ENCODE measurements at places on chromosomes 3 and 15.
A peak's percentile ranks its signal among the peaks of the same experiment; 100 is the strongest.

DNA sequence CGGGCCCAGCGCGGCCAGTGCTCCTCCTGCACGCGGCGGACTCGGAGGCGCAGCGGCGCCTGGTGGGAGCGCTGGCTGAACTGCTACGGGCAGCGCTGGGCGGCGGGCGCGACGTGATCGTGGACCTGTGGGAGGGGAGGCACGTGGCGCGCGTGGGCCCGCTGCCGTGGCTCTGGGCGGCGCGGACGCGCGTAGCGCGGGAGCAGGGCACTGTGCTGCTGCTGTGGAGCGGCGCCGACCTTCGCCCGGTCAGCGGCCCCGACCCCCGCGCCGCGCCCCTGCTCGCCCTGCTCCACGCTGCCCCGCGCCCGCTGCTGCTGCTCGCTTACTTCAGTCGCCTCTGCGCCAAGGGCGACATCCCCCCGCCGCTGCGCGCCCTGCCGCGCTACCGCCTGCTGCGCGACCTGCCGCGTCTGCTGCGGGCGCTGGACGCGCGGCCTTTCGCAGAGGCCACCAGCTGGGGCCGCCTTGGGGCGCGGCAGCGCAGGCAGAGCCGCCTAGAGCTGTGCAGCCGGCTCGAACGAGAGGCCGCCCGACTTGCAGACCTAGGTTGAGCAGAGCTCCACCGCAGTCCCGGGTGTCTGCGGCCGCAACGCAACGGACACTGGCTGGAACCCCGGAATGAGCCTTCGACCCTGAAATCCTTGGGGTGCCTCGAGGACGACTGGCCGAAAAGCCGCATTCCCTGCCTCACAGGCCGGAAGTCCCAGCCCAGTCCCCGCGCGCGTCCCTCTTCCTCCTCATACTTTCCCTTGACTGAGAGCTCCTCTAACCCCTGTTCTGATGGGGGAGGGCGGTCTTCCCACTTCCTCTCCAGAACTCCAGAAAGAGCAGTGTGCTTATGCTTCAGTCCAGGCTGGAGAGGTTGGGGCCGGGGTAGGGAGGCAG, 1.4 kb upstream of the IL17RC start:
- DNase-seq, result peak; percentile 49

DNA sequence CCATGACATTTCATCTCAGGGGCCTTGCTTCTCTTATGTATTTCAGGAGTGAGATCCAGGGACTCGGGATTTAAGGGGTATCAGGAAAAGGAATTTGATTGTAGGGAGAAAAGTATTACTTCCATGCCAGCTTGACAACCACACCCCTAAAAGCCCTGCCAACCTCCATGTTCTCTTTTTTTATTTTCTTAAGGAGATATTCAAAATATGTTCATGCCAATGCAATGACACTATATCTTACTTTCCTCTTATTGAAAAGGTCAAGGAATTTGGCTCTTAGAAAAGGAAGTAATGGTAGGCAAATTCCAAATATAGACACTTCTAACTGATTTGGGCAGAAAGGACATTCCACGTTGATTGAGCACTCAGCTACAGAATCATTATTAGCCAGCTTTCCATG, 407.5 kb upstream of the NECTIN3 start:
- no peak for DNase-seq

- no peak for DNase-seq
These were observed 55.4 kb downstream of the EOMES start for GRCh38 chr3:27666708-27667107.

DNA sequence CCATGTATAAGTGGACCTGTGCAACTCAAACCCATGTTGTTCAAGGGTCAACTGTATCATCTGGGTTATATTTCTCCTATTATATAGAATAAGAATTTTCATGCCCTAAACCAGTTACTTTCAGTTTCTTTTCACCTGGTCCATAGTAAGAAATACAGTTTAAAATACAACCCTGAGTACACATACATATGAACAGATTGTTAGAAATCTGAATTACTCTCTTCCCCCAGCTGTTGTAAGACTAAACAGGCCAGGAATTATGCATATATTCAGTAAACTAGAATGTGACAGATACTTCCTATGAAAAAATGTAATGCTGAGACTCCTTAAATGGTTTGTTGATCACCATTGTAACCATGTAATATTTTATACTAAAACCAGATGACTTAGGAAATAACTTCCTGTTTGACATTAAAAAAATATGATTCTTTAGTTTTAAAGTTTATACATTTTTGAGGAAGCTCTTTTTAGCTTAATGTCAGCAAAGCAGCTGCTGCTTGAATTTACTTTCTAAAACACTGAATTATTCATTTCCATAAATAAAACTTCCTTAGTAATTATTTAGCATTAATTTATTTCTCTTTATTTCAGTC, 52.5 kb upstream of the ZCWPW2 start:
- DNase-seq, result no peak

DNA sequence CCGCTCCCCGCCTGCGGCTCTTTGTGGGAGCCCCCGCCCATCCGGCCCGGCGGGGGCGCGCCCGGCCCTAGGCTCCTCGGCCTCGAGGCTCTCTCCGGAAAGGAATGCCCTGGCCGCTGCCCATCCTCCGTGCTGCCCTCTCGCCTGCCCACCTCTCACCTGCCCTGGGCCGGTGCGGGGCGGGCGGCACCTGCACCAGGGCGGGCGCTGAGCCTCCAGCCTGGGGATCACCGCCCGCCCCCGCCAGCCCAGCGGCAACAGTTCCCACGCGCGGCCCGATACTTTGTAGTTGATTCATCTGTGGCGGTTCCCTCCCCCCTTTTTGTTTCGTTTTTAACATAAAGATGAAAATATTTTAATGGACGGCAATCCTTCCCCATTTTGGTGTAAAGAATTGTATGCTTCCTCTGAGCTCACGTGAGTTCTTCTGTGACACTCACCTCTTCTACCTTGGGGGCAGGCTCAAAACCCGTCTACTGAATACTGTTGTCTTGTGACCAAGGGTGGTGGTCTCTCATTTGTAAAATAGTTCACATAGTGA, 1.9 kb downstream of the KLF13 start:
- DNase-seq, result peak; percentile 73

GRCh38 chr3:141444586-141445285, 42.1 kb upstream of the RASA2 start:
- DNase-seq, result no peak

GRCh38 chr3:48963591-48963990, 26.4 kb upstream of the P4HTM start:
- no peak for DNase-seq

Measured in urothelium cell line (cell line).